GOT3 (cell line): ENCODE measurements at places on chromosomes 4 and X.

DNA sequence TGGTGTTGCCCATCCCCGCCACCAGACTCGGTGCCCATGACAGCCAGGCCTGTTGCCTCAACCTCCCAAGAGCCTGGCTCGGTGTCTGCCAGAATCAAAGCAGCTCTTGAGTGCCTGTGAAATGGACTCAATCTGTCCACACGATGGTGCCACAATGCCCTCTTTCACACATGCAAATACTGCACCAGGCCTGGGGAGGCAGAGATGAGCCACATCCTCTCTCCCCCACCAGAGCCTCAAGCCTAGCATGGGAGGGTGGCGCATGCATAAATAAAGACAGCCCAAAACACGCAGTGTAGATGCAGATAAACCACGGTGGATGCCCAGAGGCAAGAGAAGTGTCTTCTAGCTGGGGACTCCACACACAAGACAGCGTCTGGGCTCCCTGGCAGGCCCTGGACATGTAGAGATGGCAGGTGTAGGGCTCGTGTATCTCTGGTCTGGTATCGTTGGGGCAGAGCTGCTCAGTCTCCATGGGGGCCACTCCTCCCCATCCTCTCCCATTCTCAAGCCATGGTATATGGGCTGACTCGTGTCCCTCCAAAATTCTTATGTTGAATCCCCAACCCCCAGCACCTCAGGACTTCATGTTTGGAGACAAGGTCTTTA is 65.6 kb downstream of the JAKMIP1 start:
- DNase-seq = no peak

GRCh38 chrX:68686097-68686977 is 38.9 kb downstream of the STARD8 start:
- no peak for DNase-seq

- no peak for DNase-seq
These were observed 28.6 kb downstream of the STAP1 start for GRCh38 chr4:67587156-67587555.

- no peak for DNase-seq
These were observed 427.3 kb upstream of the FAM241A start for GRCh38 chr4:111717921-111718320.

DNA sequence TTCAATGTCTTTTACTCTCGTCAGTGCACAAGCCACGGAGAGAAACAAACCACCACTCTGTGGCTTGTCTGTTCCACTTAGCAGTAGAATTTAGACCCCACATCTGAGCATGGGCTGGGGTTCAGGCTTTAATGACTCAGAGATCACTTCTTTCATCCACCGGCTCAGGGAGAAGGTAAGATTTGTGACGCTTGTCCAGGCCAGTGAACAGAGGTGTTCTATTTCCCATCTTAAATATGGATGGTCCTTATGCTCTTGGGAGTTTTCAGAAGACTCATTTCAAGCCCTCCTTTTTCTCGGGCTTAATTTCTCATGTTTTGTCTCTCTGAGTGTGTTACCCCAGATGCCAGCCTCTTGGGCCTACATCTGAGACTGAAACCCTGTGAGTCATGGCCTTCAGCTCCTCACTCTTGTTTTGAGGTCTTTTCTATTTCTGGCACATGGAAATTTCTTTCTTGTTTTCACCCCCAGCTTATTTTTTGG is 127.4 kb upstream of the SFRP2 start:
- DNase-seq = no peak

- no peak for DNase-seq
These were observed 570.9 kb downstream of the ADGRL3 start for GRCh38 chr4:61771056-61771455.

DNA sequence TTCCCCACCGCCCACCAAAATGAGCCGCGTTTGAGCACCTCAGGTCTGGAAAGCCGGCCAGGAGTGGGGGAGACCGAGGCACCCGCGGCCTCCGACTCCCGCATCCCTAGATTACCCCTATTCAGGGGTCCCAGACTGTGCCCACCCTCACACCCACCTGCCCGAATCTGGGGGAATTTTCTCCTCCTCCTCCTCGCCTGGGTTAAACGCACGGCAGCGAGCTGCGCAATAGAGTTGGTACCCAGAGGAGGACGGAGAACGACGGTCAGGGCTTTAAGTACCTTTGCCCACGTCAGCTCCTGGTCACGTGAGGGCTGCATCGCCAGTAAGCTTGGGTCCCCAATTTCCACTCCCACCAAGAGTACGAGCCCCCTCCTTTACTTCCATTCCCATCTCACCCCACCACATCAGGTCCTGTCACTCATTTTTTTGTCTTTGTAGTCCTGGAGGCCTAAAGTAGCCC is at the start of gene ARMCX2:
Gene ARMCX2, minus strand, starts transcription at position 250 of the 463 bp plus-strand sequence. CDS start 2,262 bp downstream, outside the sequence.
- no peak for DNase-seq

- peak; percentile 1 for DNase-seq
These were observed 2.9 kb downstream of the HDAC8 start for GRCh38 chrX:72569786-72570185.

GRCh38 chrX:46573892-46574773 is 568 bp downstream of the CHST7 start:
- DNase-seq = peak; percentile 10

DNA sequence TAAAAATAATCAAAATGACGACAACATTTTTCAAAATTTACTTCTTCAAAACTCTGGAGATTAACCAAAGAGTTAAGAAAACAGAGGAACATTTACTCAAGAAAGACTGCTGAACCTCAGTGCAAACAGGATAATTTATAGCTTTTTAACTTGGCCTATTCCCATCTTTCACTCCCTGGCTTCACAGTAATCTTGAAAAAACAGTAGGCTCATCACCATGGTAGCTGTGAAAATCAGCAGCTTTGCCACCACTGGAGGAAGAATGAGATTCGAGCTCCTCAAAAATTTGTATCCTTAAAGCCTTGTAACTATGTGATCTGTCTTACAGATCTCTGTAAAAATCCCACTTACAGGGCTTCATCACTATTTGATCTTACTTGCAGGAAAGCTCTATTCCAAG is 447.7 kb upstream of the CTSO start:
- DNase-seq = no peak

- DNase-seq = no peak
These were observed 166.6 kb downstream of the LHFPL1 start for GRCh38 chrX:112513154-112513553.

DNA sequence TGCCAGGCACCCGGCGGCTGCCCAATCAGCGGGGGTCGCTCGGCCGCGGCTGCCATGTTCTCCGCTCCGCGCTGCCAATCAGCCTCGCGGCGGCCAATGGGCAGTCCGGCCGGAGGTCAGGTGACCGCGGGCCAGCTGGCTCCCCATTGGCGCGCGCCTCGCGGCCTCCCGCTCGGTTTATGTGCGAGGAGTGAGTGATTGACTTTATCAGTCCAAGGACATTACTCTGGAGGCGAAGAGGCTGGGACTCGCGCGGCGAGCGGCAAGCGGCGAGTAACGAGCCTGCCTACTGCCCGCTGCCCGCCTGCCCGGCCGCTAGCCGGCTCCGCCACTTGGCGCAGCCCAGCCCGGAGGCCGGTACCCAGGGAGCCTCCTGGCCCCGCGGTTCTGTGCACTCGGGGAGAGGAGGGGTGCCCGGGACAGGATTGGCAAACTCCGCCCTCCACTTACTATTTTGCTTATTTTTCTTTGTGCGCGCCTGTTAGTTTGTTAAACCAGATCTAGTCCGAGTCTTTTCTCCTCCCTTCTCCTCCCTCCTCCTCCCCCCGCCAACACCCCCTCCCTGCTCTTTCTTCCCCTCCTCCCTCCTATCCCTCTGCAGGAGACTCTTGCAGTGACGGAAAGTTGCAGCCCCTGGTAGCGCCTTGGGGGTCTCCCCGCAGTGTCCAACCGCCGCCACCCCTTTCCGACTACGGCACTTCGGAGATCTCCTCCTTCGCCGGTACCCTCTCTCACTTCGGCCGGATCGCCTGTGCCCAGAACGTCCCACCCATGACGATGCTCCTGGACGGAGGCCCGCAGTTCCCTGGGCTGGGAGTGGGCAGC is at the start of gene ZIC3:
Gene ZIC3, plus strand, starts transcription at position 207 of the 825 bp plus-strand sequence. Its CDS starts 565 bp downstream, at position 772.
- no peak for DNase-seq

DNA sequence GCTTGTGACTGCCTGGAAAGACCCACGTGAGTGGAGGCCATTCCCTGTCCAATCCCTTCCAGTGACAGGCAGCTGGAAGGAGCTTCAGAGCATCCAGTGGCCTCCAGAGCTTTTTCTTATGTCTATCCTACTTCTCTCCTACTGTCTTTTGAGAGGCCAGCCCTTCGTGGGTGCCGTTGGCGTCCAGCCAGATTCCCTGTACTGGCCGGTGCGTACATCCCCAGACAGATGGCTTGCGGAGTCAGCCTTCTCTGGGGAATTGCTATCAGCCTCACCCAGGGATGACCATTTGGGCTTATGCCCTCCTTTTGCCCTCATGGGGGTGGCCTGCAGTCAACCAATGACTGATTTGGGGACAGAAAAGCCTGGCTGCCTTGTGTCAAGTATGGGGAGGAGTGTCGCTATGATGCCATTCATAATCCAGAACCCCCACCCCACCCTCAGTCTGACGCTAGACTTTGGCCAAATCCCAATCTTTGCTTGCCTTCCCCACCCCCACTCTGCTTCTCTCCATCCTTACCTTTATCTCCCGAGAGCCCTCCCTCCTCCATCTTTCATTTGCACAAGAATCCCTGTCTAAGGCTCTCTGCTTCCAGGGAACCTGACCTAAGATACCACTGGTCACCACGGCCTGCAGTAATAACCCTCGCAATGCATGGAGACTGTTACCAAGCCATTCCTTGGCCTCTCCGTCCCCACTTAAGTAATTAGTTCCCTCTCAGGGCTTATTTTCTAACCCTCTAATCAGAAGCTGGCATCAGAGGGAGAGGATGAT is 150.3 kb upstream of the BCOR start:
- no peak for DNase-seq

DNA sequence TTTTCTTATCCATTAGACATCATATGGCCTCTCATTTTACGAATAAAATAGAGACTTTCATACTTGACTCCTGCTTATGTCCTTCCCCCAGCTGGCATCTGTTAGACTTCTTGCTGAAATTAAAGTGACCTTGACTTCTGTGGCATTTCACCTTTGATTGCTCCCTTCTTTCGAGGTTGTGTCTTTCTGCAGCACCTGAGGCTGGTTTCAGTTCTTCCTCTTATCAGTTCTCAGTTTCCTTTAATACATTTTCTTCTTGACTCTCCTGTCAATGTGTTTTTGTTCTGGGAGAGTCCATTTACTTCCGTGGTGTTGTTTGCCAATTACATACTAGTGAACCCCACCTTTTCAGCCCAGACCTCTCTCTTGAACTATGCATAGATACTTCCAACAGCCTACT is 81.6 kb downstream of the RBPJ start:
- no peak for DNase-seq

DNA sequence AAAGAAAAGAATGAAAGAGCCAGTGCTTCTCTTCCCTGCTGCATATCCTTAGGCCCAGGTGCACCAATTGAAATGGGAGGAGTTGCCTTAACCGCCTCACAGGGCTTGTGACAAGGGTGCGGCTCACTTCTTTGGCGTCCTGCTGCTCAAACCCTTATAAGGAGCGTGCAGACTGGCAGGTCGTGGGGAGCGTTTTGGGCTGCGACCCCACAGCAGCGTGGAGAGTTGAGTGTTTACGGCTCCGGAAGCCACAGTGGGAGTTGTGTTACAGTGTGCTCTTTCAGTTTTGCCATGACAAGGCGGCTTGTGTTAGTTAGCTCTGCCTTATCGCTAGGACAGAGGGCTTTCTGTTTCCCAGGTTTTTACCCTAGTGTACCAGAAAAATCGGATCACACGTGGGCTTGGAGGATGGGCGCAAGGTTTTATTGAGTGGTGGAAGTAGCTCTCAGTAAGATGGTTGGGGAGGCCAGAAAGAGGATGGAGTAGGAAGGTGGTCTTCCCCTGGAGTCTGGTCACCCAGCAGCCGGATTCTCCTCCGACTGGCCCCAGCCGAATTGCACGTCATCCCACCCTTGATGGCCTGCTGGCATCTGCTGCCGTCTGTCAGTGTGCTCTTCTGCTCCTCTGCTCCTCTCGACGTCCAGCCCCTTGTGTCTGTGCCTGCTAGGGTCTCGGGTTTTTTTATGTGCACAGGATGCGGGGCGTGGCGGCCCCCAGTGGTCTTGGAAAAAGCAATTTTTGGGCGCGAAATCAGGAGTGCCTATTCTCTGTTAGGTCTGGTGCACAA is 718.9 kb downstream of the ARAP2 start:
- DNase-seq = no peak

DNA sequence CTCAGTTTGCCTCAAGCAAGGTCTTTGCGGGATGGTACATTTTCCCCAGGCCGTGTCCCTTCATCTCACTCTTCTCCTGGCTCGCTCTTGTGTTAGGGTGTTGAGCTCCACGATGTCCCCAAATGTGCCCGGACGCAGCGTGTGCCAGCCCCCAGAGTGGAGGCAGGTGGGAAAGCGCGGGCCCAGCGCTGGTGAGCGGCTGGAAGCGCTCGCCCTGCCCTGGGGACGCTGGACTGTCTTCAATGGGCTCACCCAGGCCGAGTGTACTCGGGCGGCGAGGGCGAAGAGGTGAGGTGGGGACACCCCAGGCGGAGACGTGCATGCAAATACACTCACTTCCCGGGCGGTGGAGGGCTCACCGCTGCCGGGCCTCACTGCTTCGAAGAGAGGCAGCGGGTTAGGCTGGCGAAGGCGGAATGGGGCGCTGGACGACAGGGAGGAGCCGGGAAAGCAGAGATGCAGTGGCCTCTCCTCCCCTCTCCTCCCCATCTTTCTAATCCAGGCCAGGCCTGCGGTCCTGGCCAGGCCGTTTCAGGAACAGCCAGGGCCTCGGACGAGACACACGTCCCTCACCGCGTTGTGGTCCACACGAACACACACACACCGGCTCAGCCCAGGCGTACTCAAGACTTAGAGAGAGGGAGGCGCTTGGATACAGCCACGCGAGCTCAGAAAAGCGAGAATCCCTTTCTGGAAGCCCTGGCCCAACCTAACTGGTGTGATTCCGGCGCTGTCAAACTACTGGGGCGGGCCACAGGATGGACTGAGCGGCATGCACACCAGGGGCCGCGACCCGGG is 2.2 kb downstream of the NKX6-1 start:
- DNase-seq = no peak

- DNase-seq = no peak
These were observed 144.7 kb downstream of the QDPR start for GRCh38 chr4:17367201-17367600.

DNA sequence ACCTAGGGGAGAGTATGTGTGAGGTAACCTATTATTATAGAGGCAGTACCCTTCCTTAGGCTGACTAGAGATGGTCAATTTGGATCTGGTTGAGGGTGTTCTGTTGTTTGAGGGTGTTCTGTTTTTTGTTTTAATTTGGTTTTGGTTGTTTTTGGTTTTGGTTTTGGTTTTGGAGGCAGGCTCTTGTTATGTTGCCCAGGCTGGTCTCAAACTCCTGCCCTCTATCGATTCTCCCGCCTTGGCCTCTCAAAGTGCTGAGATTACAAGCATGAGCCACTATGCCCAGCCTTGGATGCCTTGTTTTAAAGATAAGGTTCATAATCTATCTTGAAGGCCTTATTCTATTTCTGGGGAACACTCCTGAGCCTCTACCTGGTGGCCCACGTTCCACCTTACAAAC is 912 bp downstream of the CXorf65 start:
- DNase-seq = no peak

- DNase-seq = no peak
These were observed 773 bp upstream of the VMA21 start for GRCh38 chrX:151396042-151396824.
